ENCODE measurements at places on chromosomes 2 and 18.

DNA sequence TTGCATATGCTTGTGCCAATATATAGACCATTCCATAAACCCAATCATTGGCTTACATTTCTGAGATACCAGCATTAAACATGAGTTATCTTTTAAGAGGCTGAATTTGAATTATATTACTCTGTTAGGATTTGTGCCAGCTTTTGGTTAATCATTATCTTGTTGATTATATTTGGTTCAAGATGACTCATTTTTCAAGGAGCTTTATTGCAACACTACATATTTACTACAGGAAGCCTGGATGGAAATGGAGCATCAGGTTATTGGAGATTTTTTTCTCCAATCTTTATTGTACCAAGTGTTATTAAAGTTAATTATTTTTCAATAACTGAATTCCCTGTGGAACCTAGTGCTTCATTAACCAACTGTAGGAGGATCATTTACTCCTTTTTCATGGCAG lies 26.4 kb downstream of the EML4 start:
- H3K4me1 ChIP-seq: peaks cover 11% of the 10 kb centered on the region
- no peak for DNase-seq
- no peak overlapping the region for H3K4me3 ChIP-seq
- no peak overlapping the region for H3K27ac ChIP-seq
- no peaks in the 10 kb centered on the region for H3K36me3 ChIP-seq

- H3K4me3 ChIP-seq: no peak overlapping the region
- no peaks in the 10 kb centered on the region for H3K36me3 ChIP-seq
- H3K27ac ChIP-seq: no peak overlapping the region
- no peaks in the 10 kb centered on the region for H3K4me1 ChIP-seq
Measured at GRCh38 chr18:8004792-8005191, 437.7 kb downstream of the PTPRM start.

- no peak overlapping the region for H3K4me3 ChIP-seq
- no peaks in the 10 kb centered on the region for H3K36me3 ChIP-seq
- DNase-seq: no peak
- no peak overlapping the region for H3K27ac ChIP-seq
- no peaks in the 10 kb centered on the region for H3K27me3 ChIP-seq
- no peaks in the 10 kb centered on the region for H3K4me1 ChIP-seq
Measured at GRCh38 chr2:1550658-1551316, 137.5 kb downstream of the TPO start.

GRCh38 chr2:99571533-99571932 lies 81.7 kb upstream of the REV1 start:
- no peaks in the 10 kb centered on the region for H3K36me3 ChIP-seq
- H3K27ac ChIP-seq: no peak overlapping the region
- no peak for DNase-seq
- H3K4me1 ChIP-seq: no peaks in the 10 kb centered on the region

DNA sequence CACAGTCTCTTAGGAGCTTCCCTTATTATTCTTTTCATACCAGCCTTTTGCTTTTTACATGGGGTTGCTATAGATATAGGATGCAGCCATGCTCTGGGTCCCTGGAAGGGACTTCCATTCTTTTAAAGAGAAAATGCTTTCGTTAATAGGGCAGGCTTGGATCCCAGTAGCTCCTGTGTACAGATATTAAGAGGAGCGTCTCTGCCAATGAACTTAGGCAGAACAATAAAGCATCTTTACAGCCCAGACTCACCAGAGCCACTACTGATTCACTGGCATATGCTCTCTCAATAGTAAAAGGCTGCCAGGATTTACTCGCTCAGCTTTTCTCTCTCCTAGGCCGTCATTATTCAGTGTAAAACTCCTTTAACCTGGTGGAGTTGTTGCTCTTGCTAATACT lies 1385.4 kb upstream of the PIK3C3 start:
- H3K36me3 ChIP-seq: no peaks in the 10 kb centered on the region
- H3K4me1 ChIP-seq: no peaks in the 10 kb centered on the region
- no peaks in the 10 kb centered on the region for H3K27me3 ChIP-seq
- no peak overlapping the region for H3K27ac ChIP-seq
- DNase-seq: no peak
- no peak overlapping the region for H3K4me3 ChIP-seq
